Activated CD8-positive, alpha-beta memory T cell treated with anti-CD3 and anti-CD28 coated beads for 48 hours (primary cell): ENCODE measurements at places on chromosomes 4 and X.

DNA sequence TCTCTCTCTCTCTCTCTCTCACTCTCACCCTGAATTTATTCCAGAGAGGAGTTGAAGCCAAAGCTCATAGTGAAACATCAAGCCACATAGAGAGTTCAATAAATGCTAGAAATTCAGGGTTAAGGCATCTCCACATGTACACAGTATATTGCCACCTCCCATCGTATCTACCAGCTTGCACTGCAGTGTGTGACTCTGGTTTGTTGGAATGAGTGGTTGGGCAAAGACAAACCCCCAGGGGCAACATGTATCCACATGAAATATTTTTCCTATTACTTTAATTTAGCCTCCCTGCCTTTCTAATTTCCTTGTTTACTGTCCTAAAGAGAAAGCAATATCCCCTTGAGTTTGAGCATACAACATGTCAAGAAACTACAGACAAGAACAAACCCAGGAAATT, 247.3 kb downstream of the SPATA18 start:
- DNase-seq = no peak

DNA sequence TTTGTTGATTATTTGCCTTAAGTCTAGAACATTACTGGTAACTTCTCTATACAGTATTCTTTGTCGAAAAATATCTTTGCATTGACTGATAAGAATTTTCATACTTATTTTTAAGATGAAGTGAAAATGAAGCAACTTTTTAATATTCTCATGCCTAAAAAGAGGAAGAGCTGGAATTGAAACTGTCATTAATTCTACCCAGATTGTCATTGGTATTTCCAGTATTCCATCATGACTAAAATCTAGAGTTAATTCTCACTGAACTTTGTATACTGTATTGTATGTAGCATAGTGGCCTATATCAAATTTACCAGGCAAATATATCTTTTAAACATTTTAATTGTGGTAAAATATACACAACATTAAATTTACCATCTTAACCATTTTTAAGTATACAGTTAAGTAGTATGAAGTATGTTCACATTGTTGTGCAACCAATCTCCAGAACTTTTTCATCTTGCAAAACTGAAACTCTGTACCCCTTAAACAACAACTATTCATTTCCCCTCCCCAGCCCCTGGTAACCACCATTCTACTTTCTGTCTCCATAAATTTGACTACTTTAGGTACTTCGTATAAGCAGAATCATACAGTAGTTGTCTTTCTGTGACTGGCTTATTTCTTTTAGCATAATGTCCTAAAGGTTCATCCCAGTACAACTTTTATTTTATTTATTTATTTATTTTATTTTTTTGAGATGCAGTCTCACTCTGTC, 24.3 kb upstream of the ZNF41 start:
- no peak for DNase-seq

DNA sequence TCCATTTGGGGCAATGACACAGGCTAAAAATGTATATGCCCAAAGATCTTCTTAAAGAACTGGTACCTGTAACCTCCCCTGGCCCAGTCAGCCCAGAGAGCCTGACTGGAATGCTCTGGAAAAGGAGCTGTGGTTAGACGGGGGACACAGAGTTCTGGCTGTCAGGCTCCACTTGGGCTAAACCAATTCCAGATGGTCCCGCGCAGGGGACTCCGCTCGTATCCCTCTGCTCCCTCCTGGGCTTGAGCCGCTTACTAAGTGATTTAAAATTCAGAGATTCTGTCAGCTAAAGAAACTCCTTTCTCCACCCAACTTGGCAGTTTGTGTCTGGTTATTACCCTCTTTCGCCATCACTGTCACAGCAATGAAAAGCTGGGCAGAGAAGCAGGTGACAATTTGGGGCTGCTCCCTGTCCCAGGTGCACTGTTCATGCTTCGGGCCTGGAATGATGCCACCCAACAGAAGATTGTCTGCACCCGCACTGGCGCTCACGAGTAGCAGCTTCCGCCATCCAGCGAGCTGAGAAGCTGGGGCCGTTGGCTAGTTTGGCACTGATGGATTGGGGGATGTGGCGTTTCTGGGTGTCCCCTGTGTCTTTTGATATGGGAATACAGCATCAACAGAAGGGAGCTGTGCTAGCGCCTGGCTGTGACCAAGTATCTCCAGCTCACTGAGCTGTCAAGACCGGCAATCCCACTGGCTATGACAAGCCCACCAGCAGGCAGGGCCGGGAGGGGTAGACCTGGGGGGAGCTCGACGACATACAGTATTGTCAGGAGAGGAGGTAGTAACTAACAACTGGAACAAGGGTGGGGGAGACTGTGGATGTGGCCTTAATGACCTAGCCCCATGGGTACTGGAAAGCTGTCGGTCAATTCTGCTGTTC, 6.7 kb upstream of the IRAK1 start:
- DNase-seq = no peak

DNA sequence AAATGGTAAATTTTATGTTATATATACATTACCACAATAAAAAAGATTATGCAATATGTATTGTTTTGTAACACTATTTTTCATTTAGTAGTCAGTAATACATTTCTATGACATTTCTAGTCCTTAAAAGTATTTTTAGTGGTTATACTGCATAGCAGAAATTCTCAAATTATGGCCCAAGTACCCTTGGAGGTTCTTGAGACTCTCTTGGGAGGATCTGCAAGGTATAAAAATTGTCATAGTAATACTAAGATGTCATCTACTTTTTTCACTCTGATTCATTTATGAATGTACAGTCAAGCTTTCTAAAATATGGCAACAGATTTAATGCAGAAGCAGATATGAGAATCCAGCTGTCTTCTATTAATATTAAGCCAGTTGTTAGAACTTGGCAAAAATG, 138.6 kb upstream of the NAP1L5 start:
- no peak for DNase-seq

DNA sequence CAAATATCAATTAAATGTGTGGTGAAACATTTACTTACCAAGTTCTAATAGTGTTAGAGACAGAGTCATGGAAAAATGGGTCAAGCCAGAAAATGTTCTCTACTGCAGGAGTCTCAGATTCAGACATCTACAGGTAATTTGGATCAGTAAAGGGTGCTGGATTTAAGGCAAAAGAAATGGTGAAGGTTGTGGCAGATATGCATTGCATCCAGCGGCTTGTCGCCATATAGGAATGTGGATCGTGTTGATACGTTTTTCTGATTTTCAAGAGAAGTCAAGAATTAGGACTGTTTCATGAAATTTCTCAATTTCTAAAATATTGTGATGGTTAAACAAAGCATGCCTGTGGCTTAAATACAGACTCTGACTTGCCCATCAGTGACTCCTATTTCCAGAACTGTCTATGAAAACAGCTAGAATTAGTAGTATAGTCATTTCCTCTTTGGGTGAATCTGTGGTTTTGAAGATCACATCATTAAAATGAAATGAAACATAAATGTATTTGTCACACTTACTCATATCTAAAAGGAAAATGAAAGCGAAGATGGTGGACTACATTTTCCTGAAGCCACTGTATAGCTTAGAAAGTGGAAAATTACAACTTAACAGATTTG, 110.1 kb upstream of the VEGFC start:
- no peak for DNase-seq

- no peak for DNase-seq
Observed at GRCh38 chr4:183515411-183515810, 10.6 kb downstream of the ING2 start.

DNA sequence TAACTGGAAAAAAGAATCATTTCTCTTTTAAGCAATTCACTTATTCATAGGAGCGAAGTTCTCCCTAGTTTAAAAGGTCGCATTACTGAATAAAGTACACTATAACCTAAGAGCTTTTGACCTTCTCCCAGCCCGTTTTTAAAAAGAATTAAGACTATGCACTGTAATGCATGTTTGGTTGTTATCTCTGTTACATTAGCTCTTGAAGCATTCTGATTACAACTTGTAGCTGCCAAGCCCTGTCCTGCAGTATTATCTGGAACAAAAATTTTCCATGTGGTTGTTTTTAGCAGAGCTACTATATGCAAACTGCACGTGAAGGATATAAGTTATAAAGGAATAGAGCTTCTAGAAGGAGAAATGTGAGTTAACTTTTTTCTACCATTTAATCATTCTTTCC, 8.1 kb downstream of the GAB1 start:
- no peak for DNase-seq

DNA sequence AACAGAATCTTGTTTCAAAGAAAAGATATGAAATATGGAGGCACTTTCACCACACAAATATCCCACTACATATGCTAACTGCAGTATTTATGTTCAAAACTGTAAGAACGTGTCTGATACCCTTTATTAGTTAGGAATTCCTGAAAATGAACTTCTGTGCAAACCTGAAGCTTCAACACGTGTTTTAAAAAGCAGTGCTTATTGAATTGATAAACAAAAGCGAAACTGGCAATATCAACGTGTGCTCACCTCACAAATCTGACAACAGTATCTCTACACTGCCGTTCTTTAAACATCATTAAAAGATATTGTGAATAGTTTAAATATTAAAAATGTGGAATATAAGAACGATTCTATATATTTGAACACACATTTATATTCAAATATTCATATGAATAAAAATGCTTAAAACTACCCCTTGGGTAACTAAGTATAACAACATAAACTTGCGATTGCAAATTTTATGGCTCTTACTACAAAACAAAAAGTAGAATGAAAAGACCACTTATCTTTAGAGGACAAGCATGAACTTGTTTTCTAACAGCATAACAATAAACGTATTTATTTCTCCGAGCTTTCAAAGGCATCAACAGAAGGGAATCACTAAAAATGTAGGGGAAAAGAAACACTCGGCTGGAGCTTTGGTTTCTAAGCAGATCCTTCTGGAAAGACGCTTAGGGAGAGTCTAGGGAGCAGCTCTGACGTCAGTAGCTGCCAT, at the start of gene LRP2BP:
Gene LRP2BP (minus strand): TSS at position 687 of the 718 bp plus-strand sequence. CDS start 17,738 bp downstream, outside the sequence.
- no peak for DNase-seq

GRCh38 chr4:60216752-60217151, 983.4 kb upstream of the ADGRL3 start:
- DNase-seq = no peak

DNA sequence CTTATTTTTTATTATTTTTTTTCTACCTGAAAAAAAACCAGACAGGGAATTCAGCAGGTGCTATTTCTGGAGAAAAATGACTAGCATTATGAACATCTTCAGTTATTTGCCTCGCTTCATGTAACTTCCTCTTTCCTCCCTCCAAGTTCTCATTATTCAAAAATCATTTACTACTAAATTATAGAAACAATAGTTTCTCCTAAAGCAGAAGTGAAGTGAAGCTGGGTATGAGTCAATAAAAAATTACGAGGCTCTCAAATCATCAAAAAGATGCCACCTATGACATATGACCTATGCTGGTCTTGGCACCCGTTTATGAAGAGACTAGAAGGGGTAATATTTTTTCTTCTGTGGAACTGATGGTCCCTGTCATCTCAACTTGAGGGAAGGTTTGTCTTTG, 145.0 kb upstream of the AADAT start:
- no peak for DNase-seq

- no peak for DNase-seq
Observed at GRCh38 chr4:40307627-40308497, 27.3 kb upstream of the CHRNA9 start.

GRCh38 chrX:40152741-40153344, 55.1 kb upstream of the BCOR start:
- no peak for DNase-seq

DNA sequence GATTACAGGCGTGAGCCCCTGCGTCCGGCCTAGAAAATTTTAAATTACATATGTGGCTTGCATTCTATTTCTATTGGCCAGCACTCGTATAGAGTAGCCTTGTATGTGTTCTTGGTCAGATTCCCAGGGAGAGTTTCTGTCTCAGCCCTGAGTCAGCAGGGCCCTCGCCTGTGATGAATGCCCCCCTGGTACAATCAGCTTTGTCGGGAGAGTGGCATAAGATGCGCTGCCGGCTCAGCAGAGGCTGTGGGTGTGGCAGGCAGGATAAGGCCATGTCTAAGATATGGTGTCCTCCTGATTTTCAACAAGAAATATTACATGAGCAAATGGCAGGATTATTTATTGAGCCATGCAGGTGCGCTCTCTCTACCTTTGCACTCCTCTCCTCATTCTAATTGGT, 1.6 kb upstream of the REELD1 start:
- DNase-seq = no peak

DNA sequence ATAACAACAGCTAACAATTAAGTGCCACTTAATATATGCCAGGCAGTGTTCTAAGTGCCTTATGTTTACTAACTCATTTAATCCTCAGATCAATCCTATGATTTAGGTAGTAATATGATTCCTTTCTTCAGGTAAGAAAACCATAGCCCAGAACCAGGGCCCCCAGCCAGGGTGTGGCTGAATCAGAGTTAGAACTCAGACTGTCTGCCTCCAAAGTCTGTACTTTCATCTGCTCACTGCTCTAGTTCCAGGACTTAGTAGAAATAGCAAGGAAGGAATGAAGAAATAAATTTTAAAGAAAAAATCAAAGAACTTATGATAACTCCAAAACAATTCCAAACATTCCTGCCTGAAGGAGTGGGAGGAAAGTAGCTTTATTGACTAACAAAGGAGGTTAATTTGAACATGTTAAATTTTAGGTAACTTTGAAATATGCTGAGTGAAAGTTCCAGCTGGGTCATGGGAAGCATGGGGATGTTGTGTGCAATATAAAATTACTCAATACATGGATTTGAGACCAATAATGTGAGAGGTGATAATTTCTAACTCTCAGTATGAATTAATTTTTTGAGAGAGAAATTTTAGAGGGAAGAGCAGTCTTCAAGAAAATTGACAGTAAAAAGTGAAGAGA, 8.8 kb upstream of the ADH1C start:
- DNase-seq = no peak

GRCh38 chr4:82043081-82043808, 330.5 kb downstream of the HNRNPD start:
- no peak for DNase-seq

DNA sequence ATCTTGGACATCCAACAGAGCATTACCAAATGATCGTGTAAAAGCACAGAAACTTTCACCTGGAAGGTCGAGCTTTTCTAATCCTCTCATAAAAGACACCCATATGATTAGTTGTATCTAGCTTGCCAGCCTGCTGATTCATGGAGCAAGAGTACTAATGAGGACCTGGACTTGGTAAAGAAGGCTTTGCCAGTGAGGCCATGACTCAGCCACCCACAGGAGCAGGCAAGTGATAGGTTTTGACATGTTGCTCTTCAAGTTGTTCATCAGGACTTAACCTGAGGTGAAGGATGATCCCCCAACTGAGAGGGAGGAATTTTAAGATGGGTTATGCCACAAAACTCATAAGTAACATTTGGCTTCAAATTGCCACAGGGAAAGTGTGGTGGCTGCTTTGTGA, 24.7 kb upstream of the EPGN start:
- DNase-seq = no peak
